Activated CD8-positive, alpha-beta memory T cell treated with anti-CD3 and anti-CD28 coated beads, Interleukin-2, amount 50 U/mL, for 48 hours (primary cell): ENCODE measurements at places on chromosomes 7 and 10.

DNA sequence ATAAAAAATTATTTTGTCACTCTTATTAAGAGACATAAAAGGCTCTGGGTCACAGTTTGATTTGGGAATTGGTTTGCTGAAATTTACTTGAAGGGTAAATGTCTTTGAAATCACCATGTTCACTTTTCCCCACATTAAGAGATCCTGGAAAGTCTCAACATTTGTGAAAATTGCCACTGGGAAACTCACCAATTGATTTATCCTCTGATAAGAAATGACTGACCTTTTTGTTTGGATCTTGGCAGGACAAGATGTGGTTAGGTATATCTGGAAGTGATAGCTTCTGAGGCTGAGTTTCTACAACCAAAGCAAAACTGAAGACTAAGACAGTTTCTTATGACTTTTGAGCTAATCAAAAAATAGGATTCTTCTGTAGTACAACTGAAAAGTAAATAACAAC is 107.1 kb upstream of the TMEM106B start:
- no peak for DNase-seq

DNA sequence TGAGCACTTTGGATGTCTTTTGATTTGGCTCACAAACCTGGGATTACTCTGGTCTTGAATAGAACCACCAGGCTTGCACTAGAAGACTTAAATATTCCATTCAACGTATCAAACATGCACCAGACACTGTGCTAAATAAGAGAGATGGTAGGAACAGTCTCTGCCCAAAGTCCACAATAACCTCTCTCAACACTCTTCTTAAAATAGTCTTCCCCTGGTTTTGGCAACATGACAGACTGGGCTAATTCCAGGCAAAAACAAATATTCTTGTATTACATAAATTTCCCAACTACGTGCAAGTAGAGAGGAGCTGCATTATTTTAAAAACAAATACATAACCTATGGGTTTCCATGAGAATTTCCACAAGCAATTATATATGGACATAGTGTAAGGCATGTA is 64.8 kb upstream of the PAPSS2 start:
- DNase-seq = no peak

GRCh38 chr10:35440016-35440415 is 103.7 kb downstream of the CCNY start:
- no peak for DNase-seq

DNA sequence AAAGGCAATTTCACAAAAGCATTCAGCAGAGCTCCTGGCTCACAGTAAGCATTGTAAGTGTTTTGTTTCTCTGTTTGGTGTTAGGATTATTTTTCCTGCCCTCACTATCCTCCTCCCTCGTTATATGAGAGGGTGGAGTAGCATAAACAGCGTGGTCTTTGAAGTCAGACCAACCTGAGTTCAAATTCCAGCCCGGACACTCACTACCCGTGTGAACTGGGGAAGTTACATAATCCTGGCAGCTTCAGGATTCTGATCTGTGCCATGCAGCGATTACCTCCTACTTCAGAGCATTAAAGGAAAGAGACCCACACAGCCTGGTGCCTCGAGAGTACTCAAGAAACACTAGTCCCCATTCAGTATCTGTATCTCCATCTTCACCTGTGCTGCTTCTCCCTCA is 386.5 kb downstream of the INHBA start:
- no peak for DNase-seq

GRCh38 chr7:107958764-107959526 is 44.0 kb downstream of the LAMB1 start:
- no peak for DNase-seq

- no peak for DNase-seq
These were observed 39.5 kb downstream of the ZNF117 start for GRCh38 chr7:64951250-64951848.

DNA sequence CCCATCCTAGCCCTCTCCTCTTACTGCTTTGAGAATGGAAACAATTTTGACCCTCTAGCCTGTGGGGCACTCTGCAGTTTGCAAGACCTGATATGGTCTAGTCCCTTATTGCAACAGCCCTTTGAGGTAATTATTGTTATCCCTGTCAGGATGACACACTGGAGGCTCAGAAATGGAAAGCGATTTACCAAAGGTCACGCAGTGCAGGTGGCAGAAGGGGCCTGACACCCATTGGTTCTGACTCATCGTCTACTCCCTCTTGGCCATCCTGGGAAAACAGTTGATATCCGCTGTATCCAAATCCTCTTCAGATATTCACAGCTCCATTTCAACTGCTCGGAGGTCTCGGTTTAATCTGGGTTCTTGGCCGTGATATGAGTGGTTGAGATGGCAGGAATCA is 44.7 kb upstream of the AQP1 start:
- no peak for DNase-seq

DNA sequence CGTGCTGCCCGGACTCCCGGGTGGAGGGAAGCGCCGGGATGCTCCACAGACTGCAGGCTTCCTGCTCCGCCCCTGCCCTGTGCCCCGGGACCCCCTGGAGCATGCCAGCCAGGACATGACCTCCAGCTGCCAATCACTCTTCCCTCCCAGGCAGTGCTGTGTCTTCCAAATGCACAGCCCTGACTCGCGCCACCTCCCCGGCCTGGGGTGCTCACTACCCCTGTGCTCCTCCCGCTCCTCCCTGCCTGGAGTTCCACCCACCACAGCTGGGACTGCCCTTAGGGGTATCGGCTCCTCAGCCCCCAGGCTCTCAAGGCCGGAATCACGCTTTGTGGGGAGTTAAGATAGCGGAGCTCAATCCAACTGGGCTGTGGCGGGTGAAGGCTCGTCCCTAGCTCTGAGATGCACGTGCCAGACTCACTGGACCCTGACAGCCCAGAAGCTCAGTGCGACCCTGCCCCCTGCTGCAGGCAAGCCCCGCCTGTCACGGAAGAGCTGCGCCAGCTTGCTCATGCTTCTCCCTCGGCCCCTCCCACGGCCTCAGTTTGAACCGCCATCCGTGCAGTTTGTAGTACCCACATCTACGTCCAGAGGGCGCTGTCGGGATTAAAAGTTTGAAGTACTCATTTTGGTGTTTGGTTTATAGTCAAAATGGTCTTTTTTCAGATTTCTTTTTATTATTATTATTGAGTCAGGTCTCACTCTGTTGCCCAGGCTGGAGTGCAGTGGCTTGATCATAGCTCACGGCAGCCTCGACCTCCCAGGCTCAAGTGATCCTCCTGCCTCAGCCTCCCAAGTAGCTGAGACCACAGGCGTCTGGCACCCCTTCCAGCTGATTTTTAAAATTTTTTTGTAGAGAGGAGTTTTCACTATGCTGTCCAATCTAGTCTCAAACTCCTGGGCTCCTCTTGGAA is 142.5 kb upstream of the TCERG1L start:
- peak; percentile 94 for DNase-seq

DNA sequence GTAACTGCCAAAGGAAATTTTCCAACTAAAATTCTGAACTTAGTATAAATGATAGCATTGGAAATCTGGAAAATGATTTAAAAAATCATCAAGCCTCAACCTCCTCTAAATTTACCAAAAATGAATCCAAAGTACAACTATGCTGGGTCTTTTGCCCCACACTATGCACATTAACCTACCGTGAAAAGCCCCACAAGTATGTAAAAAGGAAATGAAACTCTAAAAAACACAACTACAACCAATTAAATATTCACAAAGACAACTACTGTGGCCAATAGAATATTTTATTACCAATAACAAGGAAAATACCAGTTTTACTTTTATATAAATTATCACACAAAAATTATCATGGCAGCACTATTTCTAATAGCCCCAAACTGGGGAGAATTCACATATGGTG is 19.3 kb downstream of the EIF3A start:
- DNase-seq = no peak

GRCh38 chr7:26958834-26959233 is 94.4 kb upstream of the SKAP2 start:
- DNase-seq = no peak

GRCh38 chr7:129502708-129503685 is 666 bp downstream of the SMKR1 start:
- DNase-seq = peak; percentile 66
